ENCODE measurements at places on chromosomes 2 and 18. TPM values are rescaled to one million over a fixed set of nuclear protein-coding genes. Genes with fewer than 3 reads are reported as not detected.

DNA sequence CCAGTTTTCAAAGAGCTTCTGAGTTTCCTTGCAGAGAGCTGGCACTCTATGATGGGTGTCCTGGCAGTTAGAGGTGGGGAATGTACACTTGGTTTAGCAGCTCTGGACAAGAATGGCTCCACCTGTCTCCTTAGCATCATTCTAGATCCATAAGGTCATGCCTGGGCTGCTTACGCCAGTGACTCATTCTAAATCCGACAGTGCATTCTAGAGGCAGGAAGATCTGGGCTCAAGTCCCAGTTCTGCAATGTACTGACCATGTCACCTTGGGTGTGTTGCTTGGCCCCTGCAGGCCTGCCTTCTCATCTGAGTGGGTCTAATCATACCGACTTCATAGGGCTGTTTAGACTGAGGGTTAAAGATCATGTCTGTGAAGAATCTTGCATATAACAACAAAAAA is 46.5 kb downstream of the PTGR3 start:
- no peak for DNase-seq

DNA sequence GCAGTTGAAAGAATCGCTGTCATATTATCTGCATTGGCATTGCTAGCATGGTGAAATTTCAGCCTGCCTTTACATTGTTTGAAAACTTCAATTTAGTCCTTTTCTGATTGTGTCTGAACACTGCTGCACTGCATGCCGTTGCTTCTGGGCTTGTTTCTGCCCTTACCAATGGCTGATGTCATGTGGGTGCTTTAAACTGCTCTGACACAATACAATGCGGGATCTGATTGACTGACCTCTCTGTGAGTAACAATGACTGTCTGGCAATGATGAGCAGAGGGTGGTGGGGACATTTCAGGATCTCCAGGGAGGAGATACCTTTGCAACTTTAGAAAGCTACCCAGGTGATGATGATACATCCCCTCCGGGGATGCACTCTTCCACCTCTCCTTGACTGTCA is 119.5 kb upstream of the ZBTB14 start:
- DNase-seq = no peak

GRCh38 chr2:127177617-127178263 is 42.4 kb downstream of the CYP27C1 start:
- no peak for DNase-seq

DNA sequence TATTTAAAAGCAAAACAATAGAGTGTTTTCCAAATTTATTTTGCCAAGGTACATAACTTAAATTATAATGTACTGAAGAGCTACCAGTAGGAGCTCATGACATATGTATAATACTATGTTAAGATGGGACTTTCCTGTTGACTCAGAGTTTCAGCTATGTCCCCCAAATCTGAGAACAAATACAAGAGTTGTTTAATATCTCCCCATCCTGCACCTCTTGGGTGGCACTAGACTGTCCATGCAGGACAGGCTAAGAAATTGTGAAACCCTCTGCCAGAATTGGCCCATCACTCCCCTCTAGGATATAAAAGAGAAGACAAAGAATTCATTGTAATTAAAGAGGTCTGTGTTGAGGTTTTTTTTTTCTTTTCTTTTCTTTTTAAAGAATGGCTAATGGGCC is 21.7 kb upstream of the CTAGE1 start:
- no peak for DNase-seq

DNA sequence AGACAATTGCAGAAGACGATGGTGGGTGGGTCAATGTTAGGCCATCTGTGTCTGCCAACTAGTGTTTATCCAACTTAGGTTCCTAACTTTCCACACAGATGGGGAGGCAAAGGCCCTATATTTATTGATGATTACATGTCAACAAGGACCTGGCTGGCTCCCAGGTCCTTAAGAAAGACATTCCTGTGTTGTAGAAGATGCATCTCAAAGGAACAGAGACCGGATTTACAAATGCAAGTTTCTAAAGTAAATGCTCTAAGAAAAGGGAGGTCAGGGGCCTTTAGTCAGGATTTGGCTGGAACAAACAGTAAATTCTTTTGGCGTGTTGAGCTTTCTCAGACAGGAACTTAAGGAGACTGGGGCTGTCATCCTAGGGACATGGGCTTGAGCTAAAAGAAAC is 175.0 kb downstream of the SH3BP4 start:
- DNase-seq = no peak

- no peak for DNase-seq
Observed at GRCh38 chr2:31312898-31313297, 78.9 kb downstream of the EHD3 start.

DNA sequence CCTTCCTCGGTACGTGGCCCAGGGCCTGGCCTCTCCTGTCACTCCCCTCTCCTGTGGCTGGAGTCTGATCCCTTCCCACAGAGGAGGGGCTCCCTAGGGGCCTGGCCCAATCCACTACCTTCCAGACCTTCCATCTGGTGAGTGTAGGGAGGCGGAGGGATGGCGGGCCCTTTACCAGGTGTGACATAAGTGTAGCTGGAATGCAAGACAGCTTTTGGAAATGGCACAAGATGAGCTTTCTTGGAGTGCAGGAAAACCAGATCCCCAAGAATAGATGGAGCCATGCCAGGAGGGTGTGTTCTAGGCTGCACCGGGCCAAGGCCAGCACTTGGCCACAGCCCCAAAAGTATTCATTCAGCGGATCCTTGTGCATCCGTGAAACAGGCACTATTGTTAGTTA is 30.1 kb downstream of the IGFBP5 start:
- DNase-seq = no peak

DNA sequence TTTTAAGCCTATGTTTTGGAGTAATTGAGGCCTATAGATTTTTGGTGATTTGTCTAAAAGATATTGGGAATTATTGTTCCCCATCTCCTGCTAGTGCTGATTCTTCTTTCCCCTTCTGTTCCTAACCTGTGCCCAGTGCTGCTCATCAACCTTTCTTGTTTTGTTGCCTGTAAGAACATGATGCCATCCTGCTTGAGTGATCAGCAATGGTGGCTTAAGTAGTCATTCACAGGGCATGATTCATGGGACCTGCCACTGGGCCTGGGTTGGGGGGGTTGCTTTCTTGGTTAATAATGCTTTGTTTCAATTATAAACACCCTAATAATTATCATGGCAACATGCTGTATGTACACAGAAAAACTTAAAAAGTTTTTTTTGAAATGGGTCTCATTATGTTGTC is 562.9 kb upstream of the SETBP1 start:
- no peak for DNase-seq

GRCh38 chr2:19114754-19115231 is 243.6 kb downstream of the OSR1 start:
- no peak for DNase-seq

The HRH4 gene
- not detected for total RNA-seq

DNA sequence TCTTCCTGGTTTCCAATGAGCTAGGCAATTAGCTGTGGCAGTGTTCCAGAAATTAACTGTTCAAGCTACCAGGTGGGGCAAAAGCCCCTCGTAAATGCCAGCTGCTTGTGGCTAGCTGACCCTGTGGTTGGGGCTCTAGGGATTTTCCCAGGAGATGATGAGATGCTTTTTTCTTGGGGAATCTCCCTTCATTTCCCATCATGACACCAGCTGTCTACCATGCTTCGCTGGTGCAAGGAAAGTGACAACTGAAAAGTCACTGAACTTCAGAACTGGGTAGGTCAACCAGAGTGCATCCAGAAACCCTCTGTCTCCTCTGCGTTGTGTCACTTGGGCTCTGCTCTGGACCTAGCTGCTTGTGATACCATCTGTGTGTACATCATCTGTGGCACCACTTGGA is 386.5 kb upstream of the DCC start:
- no peak for DNase-seq

- DNase-seq = no peak
Observed at GRCh38 chr2:236735825-236736238, 166.2 kb downstream of the ACKR3 start.

DNA sequence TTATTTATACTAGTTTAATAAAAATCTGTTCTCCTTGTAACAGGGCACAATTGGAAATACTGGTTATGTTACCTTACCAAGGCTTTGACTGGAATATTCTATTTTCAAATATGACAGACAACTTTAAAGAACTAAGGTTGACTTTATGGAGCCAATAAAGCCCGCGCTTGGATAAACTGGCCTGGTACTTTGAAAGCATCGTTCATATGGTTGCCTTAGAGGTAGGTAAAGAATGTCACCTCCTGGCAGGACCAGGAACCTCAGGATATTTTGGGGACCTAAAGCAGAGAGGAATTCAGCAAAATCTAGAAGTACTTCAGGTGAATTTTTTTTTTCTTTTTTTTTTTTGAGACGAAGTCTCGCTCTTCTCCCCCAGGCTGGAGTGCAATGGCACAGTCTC is 71.2 kb upstream of the CREB1 start:
- no peak for DNase-seq

The POTEJ gene
- total RNA-seq = not detected

DNA sequence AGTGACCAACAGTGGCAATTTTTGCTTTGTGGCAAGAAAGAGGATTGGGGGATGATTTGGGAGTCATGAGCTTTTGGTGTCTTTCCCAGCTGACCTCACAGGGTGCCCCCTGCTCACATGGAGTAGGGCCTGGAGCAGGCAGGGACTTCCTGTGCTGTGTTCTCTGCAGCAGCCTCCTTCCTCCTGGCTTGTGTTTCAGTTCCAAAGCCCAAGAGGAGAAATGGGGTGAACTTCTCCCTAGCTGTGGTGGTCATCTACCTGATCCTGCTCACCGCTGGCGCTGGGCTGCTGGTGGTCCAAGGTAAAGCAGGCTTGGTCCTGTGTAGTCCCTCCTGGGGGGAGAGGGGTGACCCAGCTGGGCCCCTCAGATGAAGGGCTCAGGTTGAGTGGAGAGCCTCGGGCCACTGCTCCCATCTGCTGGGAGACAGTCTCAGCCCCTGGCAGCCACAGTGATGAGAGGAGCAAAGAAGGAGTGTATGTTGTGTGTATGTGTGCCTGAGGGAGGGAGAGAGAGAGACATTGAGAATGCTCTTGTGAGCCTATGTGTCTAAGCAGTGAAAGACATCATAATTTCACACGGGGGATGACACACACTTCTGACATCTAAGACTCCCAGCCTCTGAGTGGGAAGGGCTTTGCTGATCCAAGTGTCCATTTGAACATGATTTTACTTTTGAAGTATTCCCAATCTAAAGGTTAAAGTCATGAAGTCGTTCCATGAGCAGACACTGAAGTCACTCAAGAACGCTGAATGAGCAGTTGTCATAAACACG is 27.2 kb downstream of the MARCO start:
- DNase-seq = no peak

The ANTXR1 gene
- 10.7 TPM for total RNA-seq

- DNase-seq = no peak
Observed at GRCh38 chr2:4775668-4776067, 916.5 kb upstream of the SOX11 start.

- no peak for DNase-seq
Observed at GRCh38 chr2:174208026-174208425, 40.3 kb downstream of the OLA1 start.

The UGT1A4 gene
- not detected for total RNA-seq

GRCh38 chr18:58148954-58149471 is 105.0 kb downstream of the NEDD4L start:
- DNase-seq = no peak

- DNase-seq = no peak
Observed at GRCh38 chr2:55153584-55154299, 78.4 kb downstream of the CLHC1 start.

The SFT2D3 gene
- total RNA-seq = 4.4 TPM

DNA sequence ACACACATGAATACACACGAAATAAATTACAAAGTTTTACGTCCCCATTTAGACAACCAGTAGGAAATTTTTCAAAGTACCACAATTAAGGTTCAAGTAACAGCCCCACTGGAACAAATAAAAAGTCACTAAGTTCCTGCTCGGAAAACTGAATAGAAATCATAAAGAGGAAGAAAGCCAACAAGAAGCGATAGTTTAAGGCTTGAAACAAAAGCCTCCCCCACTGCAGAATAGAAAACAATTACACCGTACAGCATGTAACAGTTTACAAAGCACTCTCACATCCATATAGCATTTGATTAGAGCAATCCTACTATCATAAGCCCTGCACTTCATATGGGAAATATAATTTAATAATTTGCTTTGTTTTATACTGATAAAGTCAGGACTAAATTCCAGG is 15.5 kb downstream of the KLF7 start:
- DNase-seq = no peak

DNA sequence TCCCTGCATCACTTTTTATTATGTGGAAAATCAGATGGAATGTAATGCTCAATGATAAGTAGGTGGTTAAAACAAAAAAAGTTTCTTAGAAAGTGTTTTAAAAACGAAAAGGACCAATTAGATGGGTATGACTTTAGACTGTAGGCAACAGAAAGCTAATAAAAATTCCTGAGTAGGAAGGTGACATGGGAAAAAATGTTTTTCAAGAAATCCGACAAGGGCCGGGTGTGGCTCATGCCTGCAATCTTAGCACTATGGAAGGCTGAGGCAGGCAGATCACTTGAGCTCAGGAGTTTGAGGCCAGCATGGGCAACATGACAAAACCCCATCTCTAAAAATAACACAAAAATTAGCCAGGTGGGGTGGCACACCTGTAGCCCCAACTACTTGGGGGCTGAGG is 126.1 kb downstream of the THADA start:
- no peak for DNase-seq

- peak; percentile 68 for DNase-seq
Observed at GRCh38 chr2:31286230-31286629, 52.3 kb downstream of the EHD3 start.

DNA sequence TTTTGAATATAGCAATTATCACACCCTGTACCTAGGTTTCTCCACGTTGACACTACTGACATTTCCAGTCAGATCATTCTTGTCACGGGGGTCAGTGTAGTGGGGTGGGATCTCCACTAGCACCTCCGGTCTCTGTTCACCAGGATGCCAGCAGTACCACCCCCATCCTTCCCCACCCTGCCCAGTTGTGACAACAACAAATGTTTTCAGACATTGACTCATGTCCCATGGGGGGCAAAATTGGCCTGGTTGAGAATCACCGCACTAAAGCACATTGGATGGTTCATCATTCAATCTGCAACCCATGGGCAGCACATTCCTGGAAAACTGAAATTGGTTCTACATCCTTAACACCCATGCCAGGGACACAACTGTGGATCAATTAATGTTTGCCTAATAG is 32.3 kb downstream of the FEZ2 start:
- DNase-seq = no peak

- DNase-seq = no peak
Observed at GRCh38 chr2:180676520-180677025, 303.8 kb upstream of the UBE2E3 start.

GRCh38 chr2:71578767-71579342 is 125.5 kb downstream of the DYSF start:
- DNase-seq = no peak

- DNase-seq = no peak
Observed at GRCh38 chr2:1521878-1522830, 108.9 kb downstream of the TPO start.

The UGT1A5 gene
- total RNA-seq = not detected

DNA sequence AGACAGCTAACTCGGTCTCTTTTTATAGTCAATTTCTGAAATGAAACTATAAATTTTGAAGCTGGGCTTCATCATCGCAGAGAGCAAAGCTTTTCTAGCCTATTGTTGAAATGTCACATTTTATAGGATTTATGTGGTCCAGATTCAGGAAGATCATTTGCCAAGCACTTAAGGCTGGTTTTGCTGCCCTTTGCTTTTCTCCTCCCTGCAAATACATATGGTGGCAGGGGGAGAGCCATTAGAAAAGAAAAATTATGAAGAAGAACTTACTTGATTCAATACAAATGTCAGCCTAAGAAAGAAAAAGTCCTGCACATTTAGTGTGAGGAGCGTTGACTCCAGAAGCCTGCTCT is 206.9 kb upstream of the NRP2 start:
- DNase-seq = no peak

- DNase-seq = no peak
Observed at GRCh38 chr2:235555371-235555770, 61.5 kb downstream of the AGAP1 start.

The KCNK3 gene
- total RNA-seq = not detected
